ENCODE measurements at places on chromosomes 11 and 22. TPM values are rescaled to one million over a fixed set of nuclear protein-coding genes. Genes with fewer than 3 reads are reported as not detected.

The GLB1L2 gene
- 5.5 TPM for total RNA-seq

The YAP1 gene
- 199 TPM for total RNA-seq

The RFPL1 gene
- not detected for total RNA-seq

DNA sequence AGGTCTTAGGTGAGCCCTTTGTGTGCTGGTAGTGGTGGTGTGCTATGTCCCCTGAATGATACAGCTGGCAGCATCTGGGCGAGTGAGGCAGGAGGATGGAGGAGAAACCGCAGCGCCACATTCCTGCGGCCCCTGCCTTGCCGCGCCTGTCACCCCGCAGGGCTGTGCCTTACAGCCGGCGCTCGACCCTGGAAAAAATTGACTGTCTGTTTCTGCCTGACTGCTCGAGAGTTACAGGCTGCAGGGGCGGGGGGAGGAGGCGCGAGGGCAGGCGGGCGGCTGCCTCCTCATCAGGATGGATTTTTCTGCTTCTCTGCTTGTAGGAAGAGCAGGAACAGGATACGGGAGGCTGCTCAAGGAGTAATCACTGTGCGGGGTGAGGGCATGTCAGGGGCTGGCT lies 443.4 kb downstream of the MIAT start:
- H3K4me1 ChIP-seq: peaks cover 44% of the 10 kb centered on the region
- H3K4me3 ChIP-seq: peak overlapping the region; percentile 55
- H3K36me3 ChIP-seq: no peaks in the 10 kb centered on the region
- H3K27me3 ChIP-seq: peaks cover 70% of the 10 kb centered on the region
- DNase-seq: peak; percentile 80

GRCh38 chr11:58999291-58999680 lies 60.0 kb downstream of the GLYATL1 start:
- H3K27me3 ChIP-seq: peaks cover 71% of the 10 kb centered on the region
- peak overlapping the region; percentile 12 for H3K27ac ChIP-seq
- DNase-seq: no peak
- H3K4me1 ChIP-seq: no peaks in the 10 kb centered on the region
- no peak overlapping the region for H3K4me3 ChIP-seq

Data from type B pancreatic cell (in vitro differentiated cells).